WTC11 (cell line): ENCODE measurements at places on chromosomes 7 and 10.

DNA sequence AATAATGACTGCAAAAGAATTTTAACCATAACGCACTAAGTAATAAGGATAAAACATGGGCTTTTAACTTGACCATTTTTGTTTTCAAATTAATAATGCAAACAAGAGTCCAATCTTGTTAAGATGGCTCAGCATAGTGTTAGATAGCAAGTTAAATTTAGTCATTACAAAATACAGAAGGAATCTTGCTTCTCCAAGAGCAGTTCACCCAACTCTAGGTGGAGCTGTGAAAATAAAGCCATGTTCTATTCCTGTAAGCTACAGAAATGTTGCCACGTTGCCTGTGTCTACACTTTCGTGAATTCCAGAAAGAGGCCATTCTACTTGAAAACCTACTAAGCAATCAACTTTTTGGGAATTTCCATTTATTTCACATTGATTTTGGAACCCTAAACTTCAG is 191.9 kb downstream of the SFMBT2 start:
- no peak for DNase-seq

DNA sequence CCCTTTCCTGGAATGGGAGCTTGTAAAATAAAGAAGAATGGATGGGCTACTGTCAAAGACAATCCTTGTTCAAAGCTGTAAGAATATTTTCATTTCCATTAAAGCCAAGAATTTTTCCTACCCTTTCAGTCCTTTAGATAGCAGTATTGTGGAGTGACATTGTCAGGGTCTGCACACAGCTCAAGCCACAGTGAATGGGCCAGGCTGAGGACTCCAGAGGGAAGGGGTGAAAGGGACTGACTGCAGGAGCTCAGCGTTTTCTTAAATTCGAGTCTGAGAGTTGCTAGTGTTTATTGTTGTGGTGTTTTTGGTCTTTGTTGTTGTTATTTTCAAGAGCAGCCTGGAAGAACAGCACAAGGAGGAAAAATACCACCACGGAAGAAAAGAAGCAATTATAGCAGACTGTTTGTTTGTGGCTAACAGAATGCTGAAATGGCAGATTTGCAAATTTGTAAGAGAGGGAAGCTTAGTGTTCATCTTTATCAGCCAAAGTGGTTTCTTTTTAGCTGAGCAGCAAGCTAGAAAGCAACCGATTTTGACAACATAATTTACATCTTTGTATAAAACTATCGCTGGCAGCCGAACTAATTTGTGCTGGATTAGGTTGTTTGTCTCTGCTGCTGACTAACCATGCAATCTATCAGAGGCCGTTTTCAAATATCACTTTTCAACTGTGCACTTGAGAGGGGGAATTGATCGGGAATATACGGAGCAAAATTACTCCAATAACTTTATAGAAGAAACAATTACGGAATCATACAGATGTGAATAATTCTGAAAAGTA is 192.1 kb downstream of the LRMDA start:
- DNase-seq: no peak

- no peak for DNase-seq
Observed at GRCh38 chr7:23893942-23894891, 184.2 kb downstream of the STK31 start.

GRCh38 chr10:4132216-4132556 is 347.2 kb upstream of the KLF6 start:
- no peak for DNase-seq

GRCh38 chr10:29841724-29842649 is 207.2 kb upstream of the SVIL start:
- DNase-seq: peak; percentile 21

DNA sequence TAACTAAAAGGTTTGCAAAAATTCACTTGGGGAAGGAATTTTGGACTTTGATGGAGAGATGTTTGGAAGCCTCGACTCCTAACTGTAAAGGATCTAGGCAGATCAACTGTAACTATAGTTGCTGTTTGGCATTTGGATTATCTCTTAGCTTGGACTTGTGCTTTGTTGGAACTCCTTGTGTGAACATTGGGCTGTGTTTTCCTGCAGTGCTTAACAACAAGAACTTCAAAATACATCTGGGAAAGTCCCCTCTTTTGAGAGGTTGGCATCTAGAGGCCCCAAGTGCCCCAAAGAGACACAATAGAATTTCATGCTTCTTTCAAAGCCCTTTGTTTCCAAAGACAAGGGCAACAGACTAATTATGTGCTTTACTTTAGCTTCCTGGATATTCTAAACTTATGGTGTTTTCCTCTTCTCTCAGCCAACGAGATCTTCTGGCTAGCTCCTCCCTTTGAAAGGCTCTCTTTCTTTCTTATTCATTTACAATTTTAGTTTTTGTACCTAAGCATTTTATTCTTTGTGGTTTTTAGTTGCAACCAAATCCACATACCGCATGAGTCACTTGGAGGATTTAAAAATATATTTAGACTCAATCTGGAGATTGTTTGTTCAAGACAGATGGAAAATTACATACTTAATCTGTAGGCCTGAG is 11.6 kb downstream of the ABCA13 start:
- DNase-seq: no peak

DNA sequence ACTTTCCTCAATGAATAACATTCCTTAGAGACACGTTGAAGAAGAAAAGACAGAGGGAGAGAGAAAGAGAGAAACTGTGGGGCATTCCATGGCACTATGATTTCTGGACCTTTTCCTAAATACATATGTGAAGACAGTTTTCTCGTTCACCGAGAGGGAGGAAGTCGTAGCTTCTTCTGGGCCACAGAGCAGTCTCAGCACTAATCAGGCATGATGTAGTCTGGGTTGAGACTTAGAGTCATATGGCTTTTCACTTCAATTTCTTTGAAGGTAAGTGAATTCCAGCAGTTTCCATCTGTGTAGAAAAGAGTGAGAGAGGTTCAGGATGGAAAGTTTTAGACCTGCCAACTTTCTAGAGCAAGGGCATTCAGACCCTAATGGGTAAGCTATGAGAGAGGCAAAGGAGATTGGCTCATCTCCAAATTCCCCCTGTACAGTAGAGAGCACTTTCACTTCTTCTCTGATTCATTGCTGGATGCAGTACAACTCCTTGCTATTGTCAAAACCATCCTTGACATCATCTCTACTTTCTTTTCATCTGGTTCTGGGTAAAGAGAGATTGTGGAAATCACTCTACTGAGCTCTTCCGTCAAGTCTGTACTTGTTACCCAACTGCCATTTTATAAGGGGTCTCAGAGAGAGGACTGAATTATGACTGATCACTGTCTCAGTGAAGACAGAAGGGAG is 31.5 kb upstream of the OR9A4 start:
- no peak for DNase-seq

- DNase-seq: no peak
Observed at GRCh38 chr7:157466867-157467261, 130.1 kb downstream of the DNAJB6 start.

DNA sequence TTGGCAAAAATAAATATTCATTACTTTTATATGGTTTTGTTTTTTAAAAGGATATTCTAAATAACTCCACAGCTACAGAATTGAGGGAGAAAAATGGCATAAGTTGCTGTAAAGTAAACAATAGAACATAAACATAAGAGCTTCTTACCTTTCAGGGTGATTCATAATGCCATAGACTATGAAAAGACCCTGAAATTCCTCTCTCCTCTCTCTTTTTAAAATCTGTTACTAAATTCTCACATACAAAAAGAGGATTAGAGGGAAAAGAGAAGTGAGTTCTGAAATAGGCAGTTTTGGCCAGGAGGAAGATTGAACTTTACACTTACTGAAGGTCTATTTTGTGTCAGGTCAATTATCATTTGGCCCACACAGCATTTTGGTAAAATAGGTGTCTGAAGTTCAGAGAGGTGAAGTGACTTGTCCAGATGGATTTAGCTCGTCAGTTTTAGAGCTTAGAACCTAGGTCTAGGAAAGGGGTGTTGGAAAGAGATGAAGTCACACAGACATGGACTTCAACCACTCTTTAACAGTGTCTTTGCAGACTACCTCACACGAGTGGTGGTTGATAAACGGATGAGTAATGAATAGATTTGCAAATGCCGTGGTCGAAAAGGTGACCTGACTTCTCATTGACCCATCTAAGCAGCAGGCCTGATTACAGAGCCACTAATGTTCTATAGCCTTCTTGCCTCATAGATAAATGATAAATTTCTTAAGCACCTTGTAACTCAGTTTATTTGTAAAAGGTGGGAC is 190.6 kb upstream of the CCDC6 start:
- no peak for DNase-seq

DNA sequence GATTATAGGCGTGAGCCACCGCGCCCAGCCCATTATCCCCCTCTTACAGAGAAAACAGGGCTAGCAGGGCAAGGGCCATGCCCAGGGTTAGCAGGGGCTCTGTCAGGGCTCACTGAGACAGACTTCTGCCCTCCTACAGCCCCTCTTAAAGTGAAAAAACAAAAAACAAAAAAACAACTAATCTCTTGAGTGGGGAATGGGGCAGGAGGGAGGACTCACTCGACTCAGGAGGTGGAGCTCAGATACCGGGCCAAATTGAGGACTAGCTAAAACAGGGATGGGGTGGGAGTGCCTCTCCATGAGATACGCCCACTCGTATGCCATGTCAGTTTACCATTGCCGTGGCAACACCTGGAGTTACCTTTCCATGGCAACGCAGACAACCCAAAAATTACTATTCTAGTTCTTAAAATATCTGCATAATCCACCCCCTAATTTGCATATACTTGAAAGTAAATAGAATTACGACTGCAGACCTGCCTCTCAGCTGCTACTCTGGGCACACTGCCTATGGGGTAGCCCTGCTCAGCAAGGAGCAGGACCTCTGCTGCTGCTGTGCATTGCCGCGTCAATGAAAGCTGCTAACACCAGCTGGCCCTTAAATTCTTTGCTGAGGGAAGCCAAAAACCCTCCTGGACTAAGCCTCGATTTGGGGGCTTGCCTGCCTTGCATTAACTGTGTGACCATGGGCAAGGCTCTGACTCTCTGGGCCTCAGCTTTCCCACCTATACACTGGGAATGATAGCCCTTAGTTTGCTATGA is 13.4 kb downstream of the SSC4D start:
- DNase-seq: peak; percentile 62

GRCh38 chr10:68046642-68047041 is 28.4 kb downstream of the HERC4 start:
- DNase-seq: no peak

- DNase-seq: no peak
Observed at GRCh38 chr7:130476297-130477150, 15.4 kb upstream of the MEST start.

GRCh38 chr10:14660831-14661230 is 113.9 kb downstream of the FAM107B start:
- DNase-seq: no peak

- DNase-seq: no peak
Observed at GRCh38 chr10:30219971-30220751, 128.9 kb downstream of the MTPAP start.

GRCh38 chr10:98425511-98426352 is 10.8 kb upstream of the PYROXD2 start:
- peak; percentile 83 for DNase-seq

DNA sequence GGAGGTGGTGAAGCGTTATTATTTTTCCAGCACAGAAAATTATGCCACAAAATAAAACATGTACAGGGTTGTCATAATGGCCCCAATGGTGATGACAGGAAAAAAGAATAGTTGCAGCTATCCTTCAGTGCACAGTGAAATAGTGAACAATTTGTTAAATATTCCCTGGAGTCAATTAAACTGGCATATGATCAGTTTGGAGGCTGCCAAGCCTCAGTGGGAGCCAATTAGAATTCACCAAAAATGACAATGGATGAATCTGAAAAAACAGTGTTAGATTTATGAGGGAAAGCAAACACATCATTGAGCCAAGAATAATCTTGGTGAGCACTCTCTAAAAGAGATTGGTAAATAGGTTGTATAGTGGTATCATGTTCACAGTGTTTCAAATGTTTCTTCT is 146.3 kb downstream of the OTUD1 start:
- DNase-seq: no peak

DNA sequence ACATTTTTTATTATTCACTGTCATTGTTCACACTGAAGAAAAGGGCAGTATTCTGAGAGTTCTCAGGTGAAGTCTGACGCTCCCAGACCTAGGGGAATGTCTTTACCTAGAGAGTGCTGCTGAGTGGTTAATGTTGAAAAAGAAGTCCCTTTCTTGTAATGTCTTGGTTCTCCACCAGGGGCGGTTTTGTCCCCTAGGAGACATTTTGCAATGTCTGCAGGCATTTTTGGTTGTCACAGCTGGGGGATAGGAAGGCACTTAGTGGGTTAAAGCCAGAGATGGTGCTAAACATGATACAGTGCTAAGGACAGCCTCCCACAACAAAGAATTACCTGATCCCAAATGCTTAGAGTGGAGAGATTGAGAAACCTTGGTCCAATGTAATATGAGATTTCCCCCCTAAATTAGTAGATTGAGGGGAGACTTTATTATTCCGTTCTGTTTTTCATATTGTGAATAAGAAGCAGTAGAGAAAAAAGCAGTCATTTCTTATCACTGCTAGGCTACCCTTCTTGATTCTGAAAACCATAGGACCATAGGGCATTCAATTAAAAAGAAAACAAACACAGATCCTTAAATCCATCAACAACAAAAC is 13.1 kb downstream of the UMAD1 start:
- peak; percentile 69 for DNase-seq

GRCh38 chr10:78448470-78448869 is 414.8 kb downstream of the RPS24 start:
- DNase-seq: no peak

- DNase-seq: no peak
Observed at GRCh38 chr10:17609523-17610079, 7.6 kb downstream of the HACD1 start.

DNA sequence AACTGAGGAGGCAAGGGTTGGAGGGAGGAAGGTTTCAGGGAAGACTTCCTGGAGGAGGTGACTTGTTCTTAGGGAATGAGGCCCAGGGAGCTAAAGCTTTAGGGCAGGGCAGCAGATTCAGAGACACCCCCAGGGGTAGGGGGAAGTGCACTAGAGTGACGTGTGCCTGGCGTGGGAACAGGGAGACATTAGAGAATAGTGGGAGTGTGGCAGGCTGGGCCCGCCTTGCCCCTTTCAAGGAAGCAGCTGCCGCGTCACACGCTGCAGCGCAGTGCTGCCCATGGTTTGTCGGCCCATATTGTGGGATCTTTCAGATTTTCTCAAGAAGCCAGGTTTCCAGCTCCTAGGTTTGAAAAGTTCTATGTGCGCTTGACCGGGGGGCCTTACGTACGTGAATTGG is 139.4 kb downstream of the LHPP start:
- no peak for DNase-seq

DNA sequence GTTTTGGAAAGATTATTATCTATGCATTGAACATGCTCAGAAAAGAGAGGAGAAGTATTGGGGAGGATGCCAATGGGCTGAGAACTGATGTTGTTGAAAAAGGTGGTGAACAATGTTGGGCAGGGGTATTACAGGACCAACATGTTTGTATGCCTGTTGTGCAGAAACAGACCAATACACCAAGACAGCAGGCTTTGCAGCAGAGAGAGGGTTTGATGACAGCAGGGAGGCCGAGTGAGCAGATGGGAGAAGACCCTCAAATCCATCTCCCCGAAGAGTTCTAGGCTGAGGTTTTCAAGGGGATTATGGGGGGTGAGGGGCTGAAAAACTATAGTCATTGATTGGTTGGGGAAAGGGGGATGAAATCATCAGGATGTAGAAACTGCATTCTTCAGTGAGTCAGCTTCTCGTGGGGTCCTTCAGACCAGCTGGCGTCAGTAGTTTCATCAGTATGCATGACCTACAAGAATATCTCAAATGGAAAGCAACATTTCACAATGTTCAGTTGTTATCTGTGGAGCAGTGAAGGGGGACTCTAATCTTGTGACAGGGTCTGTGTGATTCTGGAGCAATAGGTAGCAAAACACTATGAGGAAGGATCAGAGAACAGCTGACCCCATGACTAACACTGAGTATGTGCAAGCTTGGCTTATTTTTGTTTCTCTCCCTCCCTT is 167.8 kb downstream of the BAMBI start:
- DNase-seq: no peak

GRCh38 chr7:34133983-34134782 is 228.8 kb downstream of the BMPER start:
- DNase-seq: peak; percentile 89
